ENCODE measurements at places on chromosomes 7 and 10.

DNA sequence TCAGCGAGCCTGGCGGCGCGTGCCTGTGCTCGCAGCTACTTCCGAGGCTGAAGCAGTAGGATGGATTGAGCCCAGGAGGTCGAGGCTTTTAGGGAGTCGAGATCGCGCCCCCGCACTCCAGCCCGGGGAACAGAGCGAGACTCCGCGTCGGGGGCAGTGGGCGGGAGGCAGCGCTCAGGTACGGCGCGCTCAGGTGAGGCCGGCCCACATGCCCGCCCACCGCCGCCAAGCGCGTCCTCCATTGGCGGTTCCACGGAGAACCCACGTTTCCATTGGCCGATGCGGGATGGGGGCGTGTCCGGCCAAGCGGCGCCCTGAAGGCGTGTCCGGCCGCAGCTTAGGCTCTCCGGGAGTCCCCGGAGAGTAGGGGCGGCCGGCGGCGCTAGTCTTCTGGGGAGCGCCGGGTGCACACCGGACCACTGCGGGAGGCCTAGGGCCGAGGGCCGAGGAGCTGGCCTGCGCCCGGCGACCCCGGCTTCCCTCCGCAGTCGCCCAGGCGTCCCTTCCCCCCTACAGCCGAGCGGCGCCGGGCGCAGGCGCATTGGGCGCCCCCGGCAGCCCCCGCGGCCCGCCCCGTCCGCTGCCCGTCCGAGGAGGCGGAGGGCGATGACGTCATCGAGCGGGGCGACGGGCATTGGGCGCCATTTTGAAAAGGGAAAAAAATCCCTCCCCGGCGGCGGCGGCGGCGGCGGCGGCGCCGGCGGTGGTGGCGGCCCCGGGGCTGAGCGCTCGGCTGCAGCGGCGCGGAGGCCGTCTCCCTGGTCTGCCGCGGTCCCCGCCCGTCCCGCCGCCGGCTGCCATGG lies at the start of gene PPP2R2D:
Gene PPP2R2D (plus strand): TSS at position 659 of the 803 bp plus-strand sequence. CDS start 141 bp downstream, at position 800.
- DNase-seq: peak; percentile 95

DNA sequence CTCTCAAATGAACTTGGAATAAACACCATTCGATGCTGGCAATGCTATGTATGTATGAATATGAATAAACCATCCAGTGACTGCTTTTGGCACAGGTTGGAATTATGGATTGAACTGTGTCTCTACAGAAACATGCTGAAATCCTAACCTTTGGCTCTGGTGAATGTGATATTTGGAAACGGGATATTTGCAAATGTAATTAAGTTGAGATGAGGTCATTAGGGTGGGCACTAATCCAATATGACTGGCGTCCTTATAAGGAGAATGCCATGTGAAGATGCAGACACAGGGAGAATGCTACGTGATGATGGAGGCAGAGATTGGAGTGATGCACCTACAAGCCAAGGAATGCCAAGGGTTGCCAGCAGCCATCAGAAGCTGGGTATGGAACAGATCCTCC lies 3.4 kb upstream of the ACTR3B start:
- DNase-seq: no peak

DNA sequence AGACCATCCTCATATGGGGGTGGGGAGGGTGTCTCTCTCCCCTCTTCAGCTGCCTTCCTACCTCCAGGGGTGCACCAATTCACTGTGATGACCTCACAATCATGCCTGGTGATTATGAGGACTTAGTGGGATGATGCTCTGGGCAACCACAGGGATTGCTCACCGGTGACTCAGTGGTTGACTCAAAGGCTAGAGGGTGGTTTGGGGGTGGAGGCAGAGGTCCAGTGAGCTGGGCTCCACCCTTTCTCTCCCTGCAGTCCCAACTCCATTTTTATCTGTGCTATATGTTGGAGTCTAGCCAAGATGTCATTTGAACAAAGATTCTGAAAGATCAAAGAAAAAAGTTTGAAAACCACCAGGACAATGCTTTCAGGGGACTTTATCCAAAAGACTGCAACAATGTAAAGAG lies 286.9 kb downstream of the KCNMA1 start:
- no peak for DNase-seq

DNA sequence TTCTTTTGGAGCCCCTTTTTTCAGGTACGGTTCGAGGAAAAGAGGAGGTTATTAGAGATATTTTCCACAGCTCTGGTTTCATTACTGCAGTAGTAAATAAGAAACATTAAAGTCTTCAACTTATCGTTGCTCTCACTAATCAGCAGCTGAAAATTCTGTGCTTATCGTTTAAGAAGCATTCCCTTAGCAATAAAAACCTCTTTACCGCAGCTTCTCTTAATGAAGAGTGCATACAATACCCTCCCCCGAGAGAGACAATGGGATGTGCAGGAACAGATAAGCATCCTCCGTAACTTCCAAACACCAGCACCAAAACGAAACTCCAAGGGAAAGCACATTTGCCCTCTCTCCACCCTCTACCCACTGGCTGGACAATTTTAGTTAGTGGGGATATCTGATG lies 384.5 kb downstream of the NEBL start:
- no peak for DNase-seq

All from stimulated activated CD4-positive, alpha-beta T cell treated with anti-CD3 and anti-CD28 coated beads, Interleukin-12 subunit alpha, Interleukin-12 subunit beta, amount 100 ng/mL, for 4 hours (primary cell).